CD4-positive, alpha-beta T cell treated with Interleukin-21 for 1 hour (primary cell): ENCODE measurements at places on chromosomes 1 and 21.

- no peak for DNase-seq
Observed at GRCh38 chr1:172273647-172274396, 146.7 kb upstream of the C1orf105 start.

DNA sequence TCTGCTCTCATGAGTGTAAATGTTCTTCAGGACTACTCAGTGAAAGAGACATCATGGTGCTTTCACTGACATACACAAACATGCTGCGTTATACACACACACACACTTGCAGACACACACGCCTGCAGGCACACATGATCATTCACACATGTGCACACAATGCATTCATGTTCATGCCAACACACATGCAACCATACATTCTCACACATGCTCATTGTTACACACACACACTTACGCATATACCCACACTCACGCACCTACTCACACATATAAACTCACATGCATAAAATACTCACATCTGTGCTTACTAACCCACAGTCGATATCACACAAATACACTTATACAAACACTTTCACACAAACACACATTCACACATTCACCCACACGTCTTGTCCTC, 241.6 kb downstream of the LMX1A start:
- no peak for DNase-seq

- DNase-seq, result no peak
Observed at GRCh38 chr21:46475296-46475695, 16.6 kb downstream of the DIP2A start.

DNA sequence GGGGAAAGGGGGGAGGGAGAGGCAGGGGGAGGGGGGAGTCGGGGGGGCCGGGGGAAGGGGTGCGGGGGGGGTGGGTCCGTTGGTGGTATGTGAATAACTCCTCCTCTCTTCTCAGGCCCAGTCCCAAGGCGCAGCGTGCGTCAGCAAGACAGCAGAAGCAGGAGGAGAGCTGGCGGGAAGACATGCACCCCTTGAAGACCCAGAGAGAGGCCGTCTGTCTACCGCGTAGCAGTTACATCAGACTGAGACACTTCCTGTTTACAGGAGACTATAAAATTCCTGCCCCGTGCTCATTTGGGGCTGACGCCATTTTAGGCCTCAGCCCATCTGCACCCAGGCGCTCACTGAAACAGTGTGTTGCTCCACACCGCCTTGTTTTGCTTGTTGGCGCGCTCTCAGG, 55.3 kb downstream of the SETD4 start:
- no peak for DNase-seq

GRCh38 chr1:180192172-180192571, 37.5 kb downstream of the QSOX1 start:
- peak; percentile 10 for DNase-seq

- no peak for DNase-seq
Observed at GRCh38 chr1:85460555-85461088, 4.3 kb downstream of the DDAH1 start.

DNA sequence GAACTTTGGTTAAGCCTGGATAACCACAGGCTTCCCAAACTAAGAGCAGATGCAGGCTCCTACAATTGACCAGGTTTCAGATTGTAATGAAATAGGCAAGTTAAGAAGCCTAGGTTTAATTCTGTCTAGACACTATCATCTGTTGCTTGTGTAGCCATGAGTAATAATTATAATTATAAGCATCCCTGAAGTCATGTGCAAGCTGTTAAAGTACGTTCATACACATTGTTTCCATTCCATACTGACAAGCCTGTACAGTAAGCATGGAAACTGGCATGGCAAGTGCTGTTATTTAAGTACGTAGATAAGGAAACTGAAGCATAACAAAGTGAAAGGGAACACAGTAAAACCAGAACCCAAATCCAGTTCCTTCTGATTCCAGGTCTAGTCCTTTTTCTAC, 557.2 kb upstream of the BEND5 start:
- no peak for DNase-seq

GRCh38 chr1:231209531-231209930, 31.5 kb upstream of the GNPAT start:
- no peak for DNase-seq

DNA sequence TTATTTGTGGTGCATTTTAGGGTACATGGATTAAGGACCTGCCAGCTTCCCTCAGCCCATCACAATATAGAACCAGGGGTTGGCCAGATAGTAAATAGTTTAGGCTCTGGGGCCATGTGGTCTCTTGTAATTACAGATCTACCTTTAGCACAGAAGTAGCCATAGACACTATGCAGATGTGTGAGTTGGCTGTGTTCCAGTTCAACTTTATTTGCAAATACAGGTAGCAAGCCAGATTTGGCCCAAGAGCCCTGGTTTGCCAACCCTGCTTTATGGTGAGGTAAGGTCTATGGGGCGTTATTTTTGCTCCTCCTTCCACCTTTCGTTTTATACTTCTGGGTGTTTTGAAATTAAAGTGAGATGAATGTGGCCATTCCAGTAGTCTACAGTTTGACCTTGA, 48.7 kb downstream of the MRPS6 start:
- DNase-seq, result no peak
